ENCODE measurements at places on chromosomes 4 and X.

GRCh38 chrX:155643240-155643639 is 30.5 kb upstream of the TMLHE start:
- DNase-seq: no peak

- DNase-seq: no peak
Observed at GRCh38 chrX:120334603-120335002, 23.3 kb upstream of the TMEM255A start.

GRCh38 chr4:55214172-55214571 is 88.8 kb upstream of the KDR start:
- no peak for DNase-seq

- no peak for DNase-seq
Observed at GRCh38 chr4:145773581-145774234, 93.8 kb downstream of the C4orf51 start.

- DNase-seq: no peak
Observed at GRCh38 chr4:101337688-101338087, 9.6 kb downstream of the PPP3CA start.
